Cerebellar nuclear complex (tissue), 1 donor: ENCODE measurements at places on chromosomes 16 and 17.

GRCh38 chr17:51638971-51639370 is 378.6 kb downstream of the UTP18 start:
- no peak for DNase-seq

- DNase-seq = no peak
These were observed 93.7 kb downstream of the MRM1 start for GRCh38 chr17:36695082-36695481.

DNA sequence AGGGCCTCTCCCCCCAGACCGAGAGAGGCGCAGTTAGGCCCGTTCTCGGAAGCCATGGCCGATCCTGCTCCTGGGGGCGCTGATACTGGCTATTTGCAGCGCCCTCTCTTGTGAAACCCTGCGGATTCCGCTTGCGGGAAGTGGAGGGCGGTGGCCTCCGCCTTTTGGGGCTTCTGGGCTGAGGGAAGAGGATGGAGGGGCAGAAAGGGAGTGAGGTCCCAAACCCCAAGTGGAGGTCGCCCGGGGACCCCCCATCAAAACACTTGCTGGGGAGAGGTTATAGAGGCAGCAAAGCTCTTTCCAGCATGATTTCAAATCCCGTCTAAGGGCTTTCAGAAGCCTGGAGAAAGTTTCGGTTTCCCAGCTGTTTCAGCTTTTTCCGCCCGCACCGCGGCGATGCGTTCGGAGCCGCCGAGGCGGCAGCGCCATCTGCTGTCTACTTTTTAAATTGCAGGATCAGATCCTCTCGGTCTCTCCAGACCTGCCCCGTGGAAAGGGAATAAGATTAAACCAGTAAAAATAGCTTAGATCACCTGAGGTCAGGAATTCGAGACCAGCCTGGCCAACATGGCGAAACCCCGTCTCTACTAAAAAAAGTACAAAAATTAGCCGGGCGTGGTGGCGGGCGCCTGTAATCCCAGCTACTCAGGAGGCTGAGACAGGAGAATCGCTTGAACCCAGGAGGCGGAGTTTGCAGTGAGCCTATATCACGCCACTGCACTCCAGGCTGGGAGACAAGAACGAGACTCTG is 15.8 kb downstream of the SNX20 start:
- peak; percentile 3 for DNase-seq

DNA sequence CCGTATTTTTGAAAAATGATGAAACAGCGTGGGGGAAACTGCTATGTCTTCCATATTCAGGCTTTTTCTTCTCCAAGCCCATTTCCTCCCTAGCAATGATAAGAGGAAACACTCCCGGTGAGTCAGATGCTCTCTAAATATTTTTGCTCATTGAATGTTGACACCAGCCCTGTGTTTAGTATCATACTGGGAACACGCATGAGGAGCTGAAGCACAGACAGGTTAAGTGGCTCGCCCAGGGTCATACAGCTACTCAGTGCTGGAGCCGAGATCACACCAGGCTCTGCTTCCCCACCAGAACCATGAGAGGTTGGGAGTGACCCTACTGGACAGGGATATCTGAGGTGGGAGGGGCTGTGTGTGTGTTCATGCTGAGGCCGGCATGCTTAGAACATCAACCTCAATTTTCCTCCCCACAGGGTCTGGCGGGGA is 37.8 kb upstream of the ADGRG1 start:
- DNase-seq = no peak

DNA sequence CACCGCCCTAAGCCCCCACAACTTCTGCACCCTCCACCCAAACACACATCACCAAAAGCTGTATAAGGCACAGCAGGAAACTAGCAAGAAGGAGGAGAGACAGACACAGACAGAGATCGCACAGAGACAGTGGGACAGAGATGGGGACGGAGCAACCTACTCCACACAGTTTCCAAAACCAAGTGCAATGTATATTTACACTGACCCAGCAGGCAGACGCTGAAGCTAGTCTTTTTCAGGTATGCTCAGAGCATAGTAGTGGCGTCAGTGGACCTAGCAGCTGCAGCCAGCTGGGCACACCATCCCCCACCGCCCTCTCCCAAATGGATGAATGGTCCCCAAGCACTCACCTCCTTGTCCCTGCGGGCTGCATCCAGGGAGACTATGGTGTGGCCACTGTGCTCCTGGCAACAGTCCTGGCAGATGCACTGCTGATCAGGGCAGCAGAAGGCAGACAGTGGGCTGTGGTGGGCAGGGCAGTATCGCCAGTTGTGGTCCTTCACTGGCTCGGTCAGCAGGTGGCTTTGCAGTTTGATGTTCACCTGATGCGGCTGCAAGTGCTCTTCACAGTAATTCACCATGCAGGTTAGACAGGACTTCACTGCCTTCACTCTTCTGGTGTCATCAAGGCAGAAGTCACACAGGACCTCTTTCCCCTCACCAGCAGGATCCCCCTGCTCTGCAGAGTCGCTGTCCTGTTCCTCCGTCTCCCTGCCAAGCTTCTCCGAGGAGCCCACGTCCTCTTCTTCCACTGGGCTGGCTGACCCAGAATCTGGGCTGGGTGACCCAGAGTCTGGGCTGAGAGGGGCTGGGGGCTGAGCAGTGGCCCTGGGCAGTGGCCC is 31.5 kb upstream of the FBXW10B start:
- no peak for DNase-seq

GRCh38 chr17:66928949-66929348 is 35.6 kb upstream of the CACNG4 start:
- no peak for DNase-seq

- no peak for DNase-seq
These were observed at the start of gene HCRT for GRCh38 chr17:42184713-42185620. HCRT (minus strand) TSS chr17:42185452; CDS start chr17:42185365, 87 bp downstream.

DNA sequence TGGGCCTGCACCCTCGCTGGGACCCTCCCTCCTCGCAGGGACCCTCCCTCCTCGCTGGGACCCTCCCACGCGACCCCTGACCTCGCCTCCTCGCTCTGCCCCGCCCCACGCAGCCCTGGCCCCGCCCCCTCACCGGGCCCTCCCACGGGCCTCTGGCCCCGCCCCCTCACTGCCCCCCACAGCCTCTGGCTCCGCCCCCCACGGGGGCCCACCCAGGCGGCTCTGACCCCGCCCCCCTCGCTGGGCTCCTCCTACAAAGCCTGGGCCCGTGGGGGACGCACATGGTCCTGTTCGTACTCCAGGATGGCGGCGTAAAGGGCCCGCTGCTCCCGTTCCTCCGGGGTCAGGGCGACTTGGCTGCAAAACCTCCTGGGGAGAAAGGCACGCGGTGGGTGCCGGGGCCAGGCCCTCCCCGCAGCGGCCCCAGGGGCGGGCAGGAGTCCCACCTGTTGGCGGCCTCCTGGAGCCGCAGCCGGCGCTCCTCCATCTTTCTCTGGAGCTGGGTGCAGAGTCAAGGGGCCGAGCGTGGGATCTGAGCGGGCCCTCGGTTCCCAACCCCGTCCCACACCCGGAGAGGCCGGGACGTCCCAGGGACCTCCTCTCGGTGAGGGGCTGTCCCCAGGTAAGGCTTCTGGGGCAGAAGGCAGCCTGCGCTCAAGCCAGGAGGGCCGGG is 9.0 kb downstream of the VPS9D1 start:
- DNase-seq = no peak

DNA sequence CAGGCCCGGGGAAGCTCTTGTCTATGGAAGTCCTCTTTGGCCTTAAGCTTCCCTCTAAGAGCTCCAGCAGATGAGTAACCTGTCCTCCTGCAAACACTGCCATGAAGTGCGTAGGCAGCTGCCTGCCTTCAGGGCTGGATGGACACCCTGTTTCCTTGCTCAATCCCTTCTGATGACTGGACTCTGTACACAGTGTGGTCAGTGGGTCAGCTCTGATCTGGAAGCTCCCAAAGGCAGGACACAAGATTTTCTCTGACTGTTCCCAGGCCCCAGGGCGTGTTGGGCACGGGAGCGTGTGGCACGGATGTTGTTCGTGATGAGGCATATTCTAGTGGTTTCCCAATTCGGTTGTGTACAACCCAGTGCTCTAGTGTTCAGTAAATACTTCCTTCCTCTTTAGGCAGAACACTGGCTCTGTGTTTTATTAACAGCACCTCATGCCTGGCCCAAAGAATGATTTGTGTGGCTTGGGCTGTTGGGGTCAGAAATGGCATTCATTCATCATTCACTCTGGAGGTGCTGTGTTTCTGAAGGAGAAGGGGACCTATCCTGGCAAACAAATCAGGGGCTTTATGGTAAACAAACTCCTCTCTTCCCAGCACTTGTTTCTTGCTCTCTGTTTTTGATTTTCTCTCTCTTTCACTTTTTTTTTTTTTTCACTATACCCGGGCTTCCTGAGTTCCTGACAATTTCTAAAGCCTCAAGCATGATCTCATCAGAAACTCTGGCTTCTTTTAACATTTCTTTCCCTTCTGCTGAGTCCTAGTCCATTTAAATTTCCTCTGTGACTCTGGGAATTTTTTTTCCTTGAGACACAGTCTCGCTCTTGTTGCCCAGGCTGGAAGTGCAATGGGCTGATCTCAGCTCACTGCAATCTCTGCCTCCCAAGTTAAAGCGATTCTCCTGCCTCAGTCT is 12.0 kb upstream of the RNF157 start:
- no peak for DNase-seq

DNA sequence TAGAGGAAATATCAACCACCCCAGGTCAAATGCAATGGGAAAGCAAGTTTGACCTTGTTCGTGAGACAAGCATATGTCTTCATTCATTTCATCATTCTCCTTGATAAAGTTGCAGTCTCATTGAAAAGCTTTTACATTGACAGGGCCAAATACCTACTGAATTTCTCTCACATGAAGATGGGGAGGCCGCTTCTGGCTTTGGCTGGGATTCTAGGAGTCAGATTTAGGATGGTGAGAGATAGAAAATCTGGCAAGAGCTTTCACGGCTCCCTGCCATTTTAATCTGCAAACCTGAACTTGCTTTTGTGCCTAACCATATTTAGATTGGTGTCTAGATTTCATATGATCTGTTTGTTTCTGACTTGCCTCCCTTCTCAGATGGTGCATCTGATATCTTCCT is 88.0 kb downstream of the TMEM100 start:
- no peak for DNase-seq

DNA sequence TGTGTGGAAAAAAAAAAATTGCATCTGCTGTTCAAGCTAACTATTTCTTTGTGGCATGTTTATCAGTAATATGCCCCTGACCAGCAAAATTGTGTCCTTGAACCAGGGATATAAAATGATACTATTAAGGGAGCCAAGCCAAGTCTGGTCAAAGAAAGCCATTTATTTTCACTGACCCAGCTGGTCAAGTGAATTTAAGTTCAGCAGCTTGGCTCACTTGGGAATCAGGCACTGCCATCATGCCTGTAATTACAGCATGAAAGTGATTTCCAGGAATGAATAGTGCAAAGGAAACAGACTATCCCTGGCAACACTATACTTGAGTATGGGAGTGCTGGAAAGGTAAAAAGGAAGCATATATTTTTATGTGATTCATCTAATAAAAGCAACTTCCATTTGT is 934.6 kb upstream of the CDH8 start:
- no peak for DNase-seq

DNA sequence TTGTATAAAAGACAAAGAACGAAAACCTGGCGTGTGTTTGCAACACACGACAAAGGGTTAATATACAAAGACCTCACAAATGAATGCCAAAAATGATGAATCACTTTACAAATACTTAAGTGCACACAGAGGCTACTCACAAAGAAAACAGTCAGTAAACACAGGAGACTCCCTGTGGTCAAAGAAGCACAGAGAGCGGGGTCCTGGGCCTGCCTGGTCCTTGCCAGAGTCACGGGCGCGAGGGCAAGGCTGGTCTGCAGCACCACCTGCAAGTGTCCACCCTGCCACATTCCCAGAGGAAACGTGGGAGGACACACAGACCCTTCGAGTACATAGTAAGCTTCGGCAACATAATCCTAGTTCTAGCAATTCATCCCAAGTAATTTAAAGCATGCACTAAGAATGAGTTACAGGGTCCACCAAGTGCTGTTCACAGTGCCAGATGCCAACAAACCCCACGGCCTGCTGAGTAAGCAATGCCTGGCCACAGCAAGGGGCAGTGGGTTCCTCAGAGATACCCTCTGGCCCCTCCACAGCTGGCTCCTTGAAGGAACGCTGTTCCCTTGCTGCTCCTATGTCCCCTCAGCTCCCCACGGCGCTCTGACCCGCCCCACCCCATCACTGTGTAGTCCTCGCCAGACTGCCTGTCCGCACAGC is 24.6 kb upstream of the FAAP100 start:
- no peak for DNase-seq

DNA sequence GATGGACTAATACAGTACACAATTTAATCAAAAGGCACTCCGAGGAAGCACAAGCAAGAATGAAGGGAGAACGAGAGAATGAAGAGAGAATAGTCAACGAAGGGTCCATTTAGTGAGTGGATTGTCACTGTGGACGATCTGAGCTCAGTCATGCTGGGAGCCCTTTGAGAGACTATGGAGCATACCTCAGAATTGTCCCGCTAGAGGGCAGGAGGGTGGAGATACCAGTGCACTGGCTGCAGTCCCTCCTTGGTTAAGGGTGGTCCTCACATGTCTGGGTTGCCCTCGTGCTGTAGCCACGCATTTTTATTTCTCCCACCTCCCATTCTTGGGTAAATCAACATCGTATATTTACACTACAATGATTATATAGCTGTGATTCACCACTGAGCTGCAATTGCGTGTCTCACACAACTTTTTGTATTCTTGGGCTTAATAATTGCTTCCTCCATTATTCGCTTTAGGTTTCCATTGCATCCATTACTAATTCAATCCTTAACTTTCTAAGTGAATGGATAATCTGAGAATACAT is 33.2 kb upstream of the FAM20A start:
- DNase-seq = no peak

GRCh38 chr16:64950731-64951130 is 171.1 kb downstream of the CDH11 start:
- DNase-seq = no peak

- no peak for DNase-seq
These were observed 13.5 kb upstream of the CETP start for GRCh38 chr16:56948234-56948633.

DNA sequence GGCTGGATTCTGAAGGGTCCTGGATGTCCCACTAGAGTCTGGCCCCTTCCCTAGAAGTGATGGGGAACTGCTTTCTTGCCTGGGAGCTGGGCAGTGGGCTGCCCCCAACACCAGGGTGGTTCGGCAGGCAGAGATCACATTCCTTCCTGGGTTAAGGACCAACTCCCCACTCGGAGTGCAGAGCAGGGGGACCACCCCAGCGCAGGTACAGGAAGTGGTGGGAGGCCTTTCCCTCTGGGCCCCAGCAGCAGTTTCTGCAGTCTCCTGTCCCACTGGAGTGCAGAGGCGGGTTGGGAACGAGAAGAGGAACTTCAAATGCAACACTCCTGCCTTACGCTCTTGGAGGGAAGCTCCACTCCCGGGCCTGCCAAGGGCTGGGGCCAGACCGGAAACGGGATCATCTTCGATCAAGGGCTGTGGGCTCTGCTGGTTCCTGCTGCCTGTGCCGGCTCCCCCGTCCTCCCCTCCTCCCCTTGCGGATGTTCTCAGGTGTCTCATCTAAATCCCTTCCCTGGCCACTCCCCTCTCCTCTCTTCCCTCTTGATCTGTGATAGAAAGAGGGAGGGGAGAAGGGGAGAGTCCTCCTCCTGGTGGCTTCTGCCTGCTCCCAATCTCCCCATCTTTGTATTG is 9.0 kb upstream of the NGFR start:
- DNase-seq = no peak

- no peak for DNase-seq
These were observed 13.9 kb upstream of the CLEC18C start for GRCh38 chr16:70159355-70160348.

GRCh38 chr17:2022647-2023240 is 2.4 kb downstream of the RTN4RL1 start:
- DNase-seq = no peak

GRCh38 chr16:10984509-10984908 is 40.1 kb downstream of the CLEC16A start:
- DNase-seq = no peak
